ENCODE measurements at places on chromosomes 6 and 20.

- DNase-seq = no peak
These were observed 28.2 kb upstream of the ARMC2 start for GRCh38 chr6:108820006-108820405.

- no peak for DNase-seq
These were observed 113.9 kb downstream of the BMP7 start for GRCh38 chr20:57152557-57152956.

DNA sequence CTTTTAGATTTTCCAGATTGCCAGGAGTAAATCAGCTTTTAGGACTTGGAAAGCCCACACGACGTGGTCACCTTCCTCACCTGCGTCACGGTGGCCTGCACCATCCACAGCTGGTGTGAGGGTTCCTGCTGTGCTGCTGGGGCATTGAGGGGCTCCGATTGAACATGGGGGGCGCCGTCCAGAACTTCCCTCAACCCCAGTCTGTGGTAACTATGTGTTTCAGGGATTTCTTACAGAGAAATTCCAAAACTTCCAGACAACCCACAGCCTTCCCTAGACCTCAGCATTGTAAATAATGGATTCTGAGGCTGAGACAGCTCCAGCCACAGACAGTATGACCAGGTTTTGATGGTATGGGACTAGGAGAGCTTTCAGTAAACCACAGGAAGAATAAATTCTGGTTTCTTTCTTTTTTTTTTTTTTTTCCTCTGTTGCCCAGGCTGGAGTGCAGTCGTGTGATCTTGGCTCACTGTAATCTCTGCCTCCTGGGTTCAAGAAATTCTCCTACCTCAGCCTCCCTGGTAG, 46.7 kb upstream of the IRF4 start:
- DNase-seq = no peak

DNA sequence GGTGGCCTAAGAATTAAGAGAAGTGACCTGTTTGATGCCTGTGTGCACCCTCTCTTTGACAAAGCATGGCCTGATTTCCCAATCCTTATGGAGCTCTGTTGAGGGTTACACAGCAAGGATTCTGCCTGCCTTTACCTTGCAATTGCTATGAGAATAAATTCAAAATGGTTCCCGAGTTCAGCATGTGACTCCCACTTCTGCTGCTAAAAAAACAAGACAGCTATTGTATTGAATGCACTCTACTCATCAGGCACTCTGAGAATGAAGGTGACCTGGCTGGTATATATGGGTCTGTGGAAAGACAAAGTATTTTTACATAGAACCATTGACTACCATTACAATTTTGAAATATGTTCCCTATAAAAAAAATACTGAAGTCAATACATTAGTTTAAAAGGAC, 190.3 kb downstream of the ATXN1 start:
- no peak for DNase-seq

- no peak for DNase-seq
These were observed 102.0 kb downstream of the HIVEP1 start for GRCh38 chr6:12114055-12114503.

DNA sequence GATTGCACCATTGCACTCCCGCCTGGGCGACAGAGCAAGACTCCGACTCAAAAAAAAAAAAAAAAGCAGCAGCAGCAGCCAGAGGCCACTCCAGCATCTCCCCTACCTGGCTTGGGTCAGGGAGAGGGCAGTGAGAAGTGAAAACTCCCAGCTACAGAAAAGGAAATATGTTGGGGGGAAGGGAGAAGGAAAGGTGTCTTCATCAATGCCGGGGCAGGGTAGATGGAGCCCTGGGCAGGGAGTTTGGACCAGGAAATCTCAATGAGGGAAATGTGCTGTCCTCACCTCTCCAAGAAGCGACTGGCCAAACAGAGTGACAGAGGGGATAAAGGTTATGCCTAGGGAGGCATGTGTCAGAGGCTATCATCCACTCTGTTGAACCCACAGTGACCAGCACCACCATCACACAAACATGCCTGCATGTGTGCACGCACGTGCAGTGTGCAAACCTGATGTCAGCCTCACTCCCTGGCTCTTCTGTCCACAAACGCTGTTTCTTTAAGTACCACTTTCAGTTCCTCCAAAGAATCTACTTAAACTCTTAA, 887 bp upstream of the AIF1 start:
- no peak for DNase-seq

GRCh38 chr6:126718600-126719327, 378.8 kb downstream of the CENPW start:
- DNase-seq = no peak

DNA sequence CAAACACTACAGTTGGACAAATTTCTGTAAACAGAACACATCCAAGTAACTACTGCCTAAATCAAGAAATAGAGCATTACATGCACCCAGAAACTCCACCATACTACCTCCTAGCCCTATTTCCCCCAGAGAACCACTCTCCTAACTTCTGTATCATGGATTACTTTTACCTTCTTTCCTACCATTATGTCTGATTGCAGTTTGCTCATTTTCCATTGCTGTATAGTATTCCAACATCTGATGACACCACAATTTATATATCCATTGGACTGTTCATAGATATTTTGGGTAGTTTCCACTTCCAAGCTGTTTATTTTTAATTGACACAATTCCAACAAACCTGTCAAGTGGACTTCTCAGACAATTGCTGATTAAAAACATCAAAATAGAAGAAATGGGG, 271.1 kb downstream of the CDC5L start:
- no peak for DNase-seq

DNA sequence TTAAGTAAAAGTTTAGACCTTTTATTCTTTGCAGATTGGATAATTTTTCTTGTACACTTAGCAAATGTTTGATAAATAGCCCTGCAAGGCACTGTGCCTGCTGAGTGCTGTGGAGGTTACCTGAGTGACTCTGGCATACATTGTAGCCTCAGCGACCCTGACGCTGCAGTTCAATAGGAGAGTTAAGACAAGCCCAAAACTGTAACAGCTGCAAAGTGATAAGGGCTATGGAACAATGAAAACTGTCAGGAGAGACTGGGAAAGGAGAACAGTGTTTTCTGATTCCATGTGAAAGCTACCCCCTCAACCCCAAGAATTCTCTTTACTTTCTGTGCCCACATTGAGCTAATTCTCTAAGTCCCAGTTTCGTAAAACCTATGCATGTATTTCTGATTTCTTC, 22.2 kb downstream of the HIVEP1 start:
- DNase-seq = no peak

- DNase-seq = no peak
These were observed 38.0 kb downstream of the TGM2 start for GRCh38 chr20:38126932-38127621.

DNA sequence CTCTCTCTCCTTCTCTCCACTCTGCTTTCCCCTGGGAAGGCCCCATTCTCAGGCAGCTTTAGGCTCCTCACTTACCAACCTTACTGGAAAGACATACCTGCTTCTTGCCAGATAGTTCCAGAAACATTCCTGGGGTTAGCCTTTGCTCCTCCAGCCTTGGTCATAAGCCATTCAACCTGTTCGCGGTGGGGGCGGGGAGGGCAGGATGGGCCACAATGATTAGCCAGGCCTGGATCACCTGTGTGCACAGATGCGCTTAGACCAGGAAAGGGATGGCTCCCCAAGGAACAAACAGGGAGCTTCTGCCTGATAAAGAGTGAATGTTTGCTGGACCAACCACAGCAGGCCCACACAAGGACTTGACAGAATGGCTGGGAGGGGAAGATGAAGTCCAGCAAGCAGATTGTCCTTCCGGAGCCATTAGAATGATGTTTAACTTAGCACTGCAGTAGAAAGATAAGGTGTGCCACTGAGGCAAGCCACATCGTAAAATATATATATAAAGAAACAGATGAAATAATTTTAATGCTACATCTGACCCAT, 57.7 kb upstream of the CDKAL1 start:
- DNase-seq = no peak

GRCh38 chr6:11710311-11710761, 68.3 kb downstream of the ADTRP start:
- peak; percentile 68 for DNase-seq

- no peak for DNase-seq
These were observed 139.3 kb downstream of the CD164 start for GRCh38 chr6:109242925-109243324.

GRCh38 chr20:50569864-50570836, 60.0 kb downstream of the PTPN1 start:
- DNase-seq = no peak

Measured in retinal pigment epithelial cell (primary cell).